Parietal lobe (tissue), 2 donors: ENCODE measurements at places on chromosomes 2 and 18. TPM values are rescaled to one million over a fixed set of nuclear protein-coding genes. Genes with fewer than 3 reads are reported as not detected.

Gene ALK
- 2.5 TPM for total RNA-seq

Gene TRMT61B
- total RNA-seq = 29.7 TPM

Gene SLC9A4
- 0.63 TPM for total RNA-seq

Gene ALLC
- total RNA-seq = not detected

Gene OSBPL6
- 34.4 TPM for total RNA-seq

Gene PTPRN
- 30.7 TPM for total RNA-seq

Gene SCYGR4
- not detected for total RNA-seq

Gene ZSWIM2
- 0.63 TPM for total RNA-seq

Gene CYRIA
- 199 TPM for total RNA-seq

Gene CYTIP
- total RNA-seq = 2.5 TPM
